ENCODE measurements at places on chromosomes 3 and 15.
A peak's percentile ranks its signal among the peaks of the same experiment; 100 is the strongest.

GRCh38 chr3:141878817-141879216, 2.4 kb downstream of the ATP1B3 start:
- no peak for DNase-seq

DNA sequence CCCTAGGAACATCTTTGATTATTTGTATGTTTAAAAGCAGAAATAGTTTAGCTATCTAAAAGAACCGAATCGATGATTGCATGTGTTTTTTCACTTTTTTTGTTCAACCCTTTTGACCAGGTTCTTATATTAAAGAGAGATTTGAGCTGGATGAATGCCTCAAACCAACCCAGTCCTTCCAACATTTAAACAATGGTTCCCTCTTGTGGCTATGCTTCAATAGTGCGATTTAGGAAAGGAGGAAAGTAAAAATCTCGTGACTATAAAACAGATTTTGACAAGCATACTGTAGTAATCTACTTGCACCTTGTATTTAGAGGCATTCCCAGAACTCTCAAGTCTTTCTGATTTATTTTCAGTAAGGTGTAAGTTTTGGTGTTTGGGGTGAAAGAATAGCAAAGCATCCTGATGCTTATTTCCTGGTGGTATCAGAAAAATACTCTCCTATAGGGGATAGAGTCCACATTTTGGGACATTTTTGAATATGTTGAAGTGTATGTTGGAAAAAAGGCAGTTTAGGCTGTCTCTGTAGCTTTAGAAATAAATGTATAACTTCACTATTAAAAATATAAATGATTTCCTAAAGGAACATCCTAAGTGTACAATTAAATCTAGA, 159.6 kb upstream of the KCNH8 start:
- DNase-seq: peak; percentile 31

DNA sequence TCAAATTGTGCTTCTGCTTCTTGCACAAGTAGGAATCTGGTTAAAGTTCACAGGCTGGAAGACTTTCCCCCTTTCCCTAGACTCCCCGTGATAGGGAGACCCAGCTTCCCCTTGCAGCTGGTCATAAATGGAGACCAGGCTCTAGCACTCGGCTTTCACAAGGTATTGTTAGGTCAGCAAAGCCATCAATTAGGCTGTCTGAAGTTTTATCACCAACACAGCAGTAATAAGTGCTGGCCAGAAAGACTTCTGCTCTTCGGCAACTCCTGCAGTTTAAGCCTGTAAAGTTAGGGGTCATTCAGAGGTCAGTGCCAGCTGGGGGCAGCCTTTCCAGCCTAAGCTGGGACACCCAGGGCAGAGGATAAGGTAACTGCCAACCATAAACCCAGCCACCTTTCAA, 203.4 kb downstream of the MEIS2 start:
- DNase-seq: no peak

DNA sequence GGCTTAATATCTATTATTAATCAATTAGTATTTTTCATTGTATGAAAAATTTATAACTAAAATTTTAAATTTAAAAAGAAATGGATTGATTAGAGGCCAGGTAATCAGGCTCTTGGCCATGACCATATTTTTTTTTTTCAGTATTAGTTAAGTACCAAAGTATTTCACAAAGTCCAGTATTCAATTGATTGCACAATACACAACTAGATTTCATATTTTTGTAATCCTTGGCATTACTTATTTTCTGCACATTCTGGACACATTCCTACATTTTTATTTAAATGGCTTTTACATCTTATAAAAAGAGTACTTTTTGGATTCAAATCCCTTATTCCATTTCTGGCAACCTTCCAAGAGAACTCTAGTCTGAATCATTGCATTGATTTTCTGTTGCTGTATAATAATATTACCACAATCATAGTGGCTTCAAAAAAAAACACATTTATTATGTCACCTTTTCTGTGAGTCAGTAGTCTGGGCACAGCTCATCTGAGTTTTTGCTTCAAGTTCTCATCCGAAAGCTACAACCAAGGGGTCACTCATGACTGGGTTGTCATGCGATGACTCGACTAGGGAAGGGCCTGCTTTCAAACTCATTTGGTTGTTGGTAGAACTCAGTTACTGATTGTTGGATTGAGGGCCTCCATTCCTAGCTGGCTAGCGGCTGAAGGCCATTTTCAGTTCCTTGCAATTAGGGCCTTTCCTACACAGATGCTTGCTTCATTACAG, 90.7 kb downstream of the CNTN6 start:
- DNase-seq: no peak

All from NCI-H1105 (cell line).